Neural progenitor cell (in vitro differentiated cells): ENCODE measurements at places on chromosomes 1 and 21.
A peak's percentile ranks its signal among the peaks of the same experiment; 100 is the strongest.

GRCh38 chr1:239361403-239361802, 25.0 kb upstream of the CHRM3 start:
- H3K27me3 ChIP-seq, result no peaks in the 10 kb centered on the region
- no peaks in the 10 kb centered on the region for H3K4me1 ChIP-seq
- no peak overlapping the region for H3K27ac ChIP-seq
- no peak overlapping the region for H3K4me3 ChIP-seq
- no peaks in the 10 kb centered on the region for H3K36me3 ChIP-seq
- no peak for DNase-seq

DNA sequence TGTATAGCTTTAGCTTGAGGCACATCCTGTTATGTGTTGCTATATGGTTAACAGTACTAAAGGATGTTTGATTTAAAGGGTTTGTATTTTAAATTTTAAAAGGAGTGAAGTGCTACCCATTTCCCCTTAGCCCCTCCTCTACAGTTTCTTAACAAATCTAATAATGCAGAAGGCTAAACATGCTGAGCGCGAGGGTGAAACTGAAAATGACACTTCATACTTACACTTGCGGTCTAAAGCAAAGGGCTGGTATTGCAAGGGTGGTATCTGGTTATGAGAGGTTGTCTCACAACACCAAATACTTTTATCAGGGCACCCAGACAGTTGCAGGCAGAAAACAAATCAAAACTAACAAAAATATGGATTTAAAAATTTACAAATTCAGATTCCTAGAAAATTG, 172.3 kb downstream of the SIPA1L2 start:
- H3K4me3 ChIP-seq, result no peak overlapping the region
- H3K36me3 ChIP-seq, result no peaks in the 10 kb centered on the region
- H3K27ac ChIP-seq, result no peak overlapping the region
- no peaks in the 10 kb centered on the region for H3K27me3 ChIP-seq

DNA sequence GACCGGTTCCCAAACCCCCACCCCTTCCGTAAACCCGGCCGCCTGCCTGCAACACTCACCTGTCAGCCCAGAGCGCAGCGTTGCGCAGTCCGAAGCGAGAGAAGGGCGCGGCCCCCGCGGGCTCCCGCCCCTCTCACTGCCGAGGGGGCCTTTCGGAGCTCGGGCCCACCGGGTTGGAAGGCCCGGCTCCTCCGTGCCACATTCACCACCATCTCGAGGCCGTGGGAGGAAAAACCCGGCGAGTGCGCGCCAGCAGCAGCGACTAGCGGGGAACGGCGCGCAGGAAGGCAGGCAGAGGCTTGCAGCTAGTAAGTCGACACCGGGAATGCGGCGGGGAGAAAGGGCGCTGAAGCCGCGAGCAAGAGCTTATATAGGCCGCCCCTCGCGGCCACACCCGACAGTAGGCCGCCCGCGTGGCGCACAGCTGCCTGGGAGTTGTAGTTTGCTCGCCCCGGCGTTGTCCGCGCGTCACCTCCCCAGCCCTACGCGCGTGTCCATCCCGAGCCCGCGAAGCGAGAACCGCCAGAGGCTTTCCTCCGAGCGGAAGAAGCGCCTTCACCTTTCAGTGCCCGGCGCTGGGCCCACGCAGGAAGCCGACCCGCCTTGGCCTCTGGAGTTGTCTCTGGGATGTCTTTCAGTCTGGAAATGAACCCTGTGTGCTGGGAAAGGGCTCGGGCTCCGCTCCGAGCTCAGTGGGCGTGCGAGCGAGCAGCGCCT, 10.4 kb upstream of the RAB42 start:
- peaks cover 11% of the 10 kb centered on the region for H3K4me1 ChIP-seq
- peak; percentile 98 for DNase-seq
- H3K27me3 ChIP-seq, result peaks cover 14% of the 10 kb centered on the region
- H3K27ac ChIP-seq, result no peak overlapping the region
- H3K36me3 ChIP-seq, result no peaks in the 10 kb centered on the region
- peak overlapping the region; percentile 99 for H3K4me3 ChIP-seq

GRCh38 chr21:35862969-35863368, 197.4 kb downstream of the SETD4 start:
- H3K27ac ChIP-seq, result no peak overlapping the region
- H3K4me3 ChIP-seq, result no peak overlapping the region
- H3K4me1 ChIP-seq, result no peaks in the 10 kb centered on the region
- no peaks in the 10 kb centered on the region for H3K27me3 ChIP-seq
